Ovary (tissue), 10 donors: ENCODE measurements at places on chromosomes 12 and 14. TPM values are rescaled to one million over a fixed set of nuclear protein-coding genes. Genes with fewer than 3 reads are reported as not detected.

The RAD9B gene
- total RNA-seq: 0.23 TPM

The TMEM253 gene
- total RNA-seq: 0.56 TPM

The OTOGL gene
- total RNA-seq: 0.05 TPM

The NOS1 gene
- 0.48 TPM for total RNA-seq

The SLC39A2 gene
- 0.28 TPM for total RNA-seq

The IQSEC3 gene
- 3.0 TPM for total RNA-seq

The C12orf42 gene
- not detected for total RNA-seq

The BRAP gene
- total RNA-seq: 14.2 TPM

The TBC1D30 gene
- total RNA-seq: 2.7 TPM

The GZMH gene
- total RNA-seq: 0.80 TPM

The KIF5A gene
- 0.32 TPM for total RNA-seq

The LRP1-AS gene
- not detected for total RNA-seq

The CLEC4D gene
- not detected for total RNA-seq

The ZFHX2 gene
- total RNA-seq: 0.58 TPM

The PLEKHG7 gene
- 0.20 TPM for total RNA-seq

The CSRP2 gene
- total RNA-seq: 16.6 TPM

The CCDC198 gene
- total RNA-seq: 1.3 TPM

The GPR135 gene
- 6.9 TPM for total RNA-seq

The ADAMTS20 gene
- total RNA-seq: not detected

The FOXA1 gene
- not detected for total RNA-seq

The MAP3K9 gene
- total RNA-seq: 2.0 TPM

The BCL7A gene
- total RNA-seq: 6.2 TPM

The TNS2 gene
- 249 TPM for total RNA-seq

The PYGL gene
- 36.0 TPM for total RNA-seq

The PROX2 gene
- total RNA-seq: not detected

The KCNC2 gene
- total RNA-seq: not detected

The KRT5 gene
- total RNA-seq: 2.5 TPM

The TPH2 gene
- not detected for total RNA-seq

The KRT6C gene
- total RNA-seq: 0.17 TPM

The CACNA2D4 gene
- 3.2 TPM for total RNA-seq
